ENCODE measurements at places on chromosomes 11 and 22.

DNA sequence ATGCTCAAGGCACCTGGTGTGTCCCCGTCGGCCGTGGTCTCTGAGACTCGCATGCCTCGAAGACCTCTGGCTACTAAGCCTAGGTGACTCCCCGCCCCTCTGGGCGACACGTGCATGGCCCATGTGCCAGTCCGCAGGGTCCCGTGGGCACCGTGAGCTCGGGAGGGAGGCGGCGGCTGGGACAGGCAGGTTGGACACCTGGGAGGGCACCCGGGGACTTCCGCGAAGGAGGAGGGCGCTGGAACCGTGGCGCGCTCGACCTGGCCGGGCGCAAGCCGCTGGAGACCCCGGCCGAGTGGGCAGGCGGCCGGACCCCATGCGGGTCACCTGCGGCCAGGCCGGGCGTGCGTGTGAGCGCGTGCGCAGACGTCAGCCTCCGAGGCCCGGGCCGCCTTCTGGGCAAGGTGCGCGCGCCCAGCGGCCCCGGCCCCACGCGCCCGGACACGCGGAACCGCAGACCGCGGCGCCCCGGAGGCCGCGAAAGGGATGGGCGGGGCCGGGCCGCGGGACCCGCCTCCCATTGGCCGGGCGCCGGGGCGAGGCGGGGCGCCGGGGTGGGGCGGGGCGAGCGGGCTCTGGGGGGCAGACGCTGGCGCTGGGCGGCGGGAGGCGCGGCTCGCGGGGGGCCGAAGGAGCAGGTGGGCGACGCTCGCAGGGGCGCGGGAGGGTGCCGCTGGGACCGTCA, 579 bp upstream of the RASD2 start:
- DNase-seq, result peak; percentile 21

DNA sequence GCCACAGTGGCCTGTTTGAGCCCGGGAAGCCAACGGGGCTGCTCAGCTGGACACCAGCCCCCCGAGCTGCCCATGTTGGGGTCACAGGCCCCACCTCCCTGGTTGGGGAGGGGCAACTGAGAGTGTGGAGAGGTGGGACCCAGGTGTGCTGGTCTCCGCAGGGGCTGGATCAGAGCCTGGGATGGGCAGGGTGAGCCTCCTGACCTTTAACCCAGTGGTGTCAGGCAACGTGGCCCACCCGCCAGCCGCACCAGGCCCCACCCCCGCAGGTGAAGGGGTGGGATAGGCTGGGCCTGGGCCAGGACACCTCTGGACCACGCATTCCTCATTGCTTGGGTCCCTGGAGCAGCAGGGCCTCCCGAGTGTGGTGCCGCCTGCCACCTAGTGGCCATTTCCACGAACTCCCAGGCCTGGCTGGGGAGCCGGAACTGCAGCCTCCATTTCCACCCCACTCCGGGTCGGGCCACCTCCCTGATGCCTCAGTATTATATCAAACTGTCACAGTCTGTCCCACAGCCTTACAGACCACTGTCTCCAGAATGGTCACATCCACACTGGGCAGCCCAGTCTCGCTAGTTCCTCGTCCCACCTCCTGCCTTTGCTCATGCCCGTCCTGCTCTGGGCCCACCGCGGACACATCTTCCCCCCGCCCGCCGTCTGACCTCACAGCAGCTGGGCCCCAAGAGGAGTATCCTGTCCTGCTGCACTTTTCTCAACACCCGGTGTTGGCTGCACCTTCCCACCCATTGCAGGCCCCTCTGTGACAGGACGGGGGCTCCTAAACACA, 13.3 kb upstream of the PPP6R3 start:
- DNase-seq, result peak; percentile 40

DNA sequence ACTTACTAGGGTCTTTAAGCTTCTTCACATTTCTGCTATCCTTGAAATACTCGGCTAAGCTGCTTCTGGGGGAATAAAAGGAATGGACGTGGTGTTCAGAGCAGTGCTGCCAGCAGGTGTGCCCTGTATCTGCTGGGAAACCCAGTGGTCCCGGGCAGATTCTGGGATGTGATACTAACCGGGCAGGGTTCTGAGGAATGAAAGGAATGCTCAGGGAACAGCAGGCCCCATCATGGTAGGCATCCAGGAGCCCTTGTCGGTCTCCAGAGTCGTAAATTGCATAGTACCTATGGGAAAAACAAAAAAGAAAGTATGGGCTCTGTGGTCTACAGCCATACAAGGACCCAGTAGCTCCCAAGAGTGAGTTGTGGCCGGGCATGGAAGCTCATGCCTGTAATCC, 4.5 kb upstream of the TMEM223 start:
- no peak for DNase-seq

- DNase-seq, result no peak
Observed at GRCh38 chr11:33471541-33471940, 214.4 kb downstream of the HIPK3 start.

GRCh38 chr11:83278351-83278750, 7.8 kb downstream of the CCDC90B start:
- DNase-seq, result no peak

- DNase-seq, result no peak
Observed at GRCh38 chr11:85955531-85955930, 100.3 kb downstream of the CCDC83 start.

DNA sequence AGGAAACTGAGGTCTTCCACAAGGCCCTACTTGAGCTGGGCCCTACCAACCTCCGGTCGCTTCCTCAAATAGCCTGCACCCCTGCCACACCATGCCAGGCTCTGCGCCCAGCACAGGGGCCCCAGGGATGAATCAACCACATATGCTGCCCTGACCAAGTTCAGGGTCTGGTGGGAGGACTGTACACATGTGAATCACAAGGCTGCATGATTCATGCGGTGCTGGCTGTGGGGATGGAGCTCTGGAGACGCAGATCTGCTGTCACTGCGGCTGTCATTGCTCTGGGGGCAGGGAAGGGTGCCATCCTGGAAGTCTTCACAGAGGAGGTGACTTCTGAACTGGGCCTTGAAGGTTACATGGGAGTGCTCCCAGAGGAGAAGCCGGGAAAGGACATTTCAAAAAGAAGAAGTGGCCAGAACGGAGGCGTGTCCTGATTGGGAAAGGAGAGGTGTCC, 21.5 kb downstream of the CYTH4 start:
- DNase-seq, result no peak

DNA sequence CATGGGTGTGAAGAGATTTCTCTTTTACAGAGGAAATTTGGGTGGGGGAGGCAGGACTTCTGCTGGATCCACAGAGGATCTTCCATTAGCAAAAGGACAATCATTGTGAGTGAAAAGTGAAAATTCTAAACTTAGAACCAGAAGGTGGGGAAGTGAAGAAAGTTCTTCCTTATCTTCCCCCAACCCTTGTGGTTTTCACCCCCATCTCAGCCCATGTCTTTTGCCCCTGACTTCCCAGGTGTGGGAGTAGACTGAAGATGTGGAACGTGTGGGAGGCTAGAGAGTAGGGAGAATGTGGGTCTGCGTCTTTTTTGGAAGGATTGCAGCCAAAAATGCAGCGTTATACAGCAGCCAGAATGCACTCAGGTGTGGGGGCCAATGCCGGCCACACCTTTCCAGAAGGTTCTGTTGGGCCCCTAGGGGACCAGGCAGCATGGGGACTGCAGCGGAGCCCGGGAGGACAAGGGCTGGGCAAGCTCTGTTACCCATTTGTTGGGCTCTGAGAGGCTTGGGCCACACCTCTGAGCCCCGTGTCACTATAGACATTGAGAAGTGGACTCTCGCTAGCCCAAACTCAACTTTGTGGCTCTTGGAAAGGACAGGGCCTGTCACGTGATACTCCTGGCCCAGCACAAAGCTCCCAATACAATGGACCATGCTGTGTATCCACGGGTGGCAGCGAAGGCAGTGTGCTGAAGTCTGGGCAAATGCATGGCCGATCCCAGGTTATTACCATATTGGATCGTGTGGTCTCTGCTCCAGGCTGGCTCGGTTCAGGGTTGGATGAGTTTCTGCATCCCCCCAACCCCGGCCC, 32.8 kb upstream of the LINC01488 start:
- DNase-seq, result no peak

- DNase-seq, result no peak
Observed at GRCh38 chr11:104522123-104522522, 358.2 kb upstream of the PDGFD start.

DNA sequence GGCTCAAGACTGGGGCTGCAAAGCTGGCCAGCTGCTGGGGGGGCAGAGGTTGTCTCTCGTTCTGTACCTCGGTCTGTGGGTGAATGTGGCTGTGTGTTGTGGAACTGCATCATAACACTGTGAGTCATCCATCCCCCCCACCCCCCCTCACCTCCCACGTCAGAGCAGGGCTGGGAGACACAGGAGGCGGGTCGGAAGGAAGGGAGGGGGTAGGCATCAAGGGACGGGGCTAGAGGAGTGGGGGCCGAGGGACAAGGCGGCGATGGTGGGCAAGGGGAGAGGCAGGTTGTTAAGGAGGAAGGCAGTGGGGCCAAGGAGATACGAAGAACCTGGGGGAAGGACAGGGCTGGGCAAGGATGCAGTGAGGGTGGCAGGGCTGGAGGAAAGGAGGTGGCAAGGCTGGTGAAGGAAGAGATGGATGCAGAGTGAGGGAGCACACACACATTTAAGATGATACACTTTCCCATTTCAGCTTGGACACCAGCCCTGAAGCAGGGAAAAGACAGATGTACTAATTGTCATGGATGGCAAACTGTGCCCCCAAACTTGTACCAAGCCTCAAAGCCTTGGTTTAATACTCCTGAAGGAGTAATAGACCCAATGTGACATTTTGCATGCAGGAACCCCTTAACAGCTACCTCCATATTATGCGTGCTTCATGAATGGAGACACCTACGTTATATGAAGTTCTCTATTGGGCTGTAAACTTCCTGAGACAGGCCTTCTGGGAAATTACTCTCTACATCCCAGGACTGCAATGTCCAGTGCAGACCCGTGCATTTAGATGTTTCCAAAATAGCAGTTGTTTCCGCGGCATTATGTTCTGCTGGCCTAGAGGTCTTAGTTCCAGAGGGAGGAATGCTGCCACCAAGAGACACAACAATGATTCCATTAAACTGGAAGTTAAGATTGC, at the start of gene YPEL4:
YPEL4 (minus strand) TSS at position 87 of the 913 bp plus-strand sequence. CDS start 2,805 bp downstream, outside the sequence.
- DNase-seq, result peak; percentile 4

- DNase-seq, result peak; percentile 65
Observed at GRCh38 chr11:11780858-11781257, 60.9 kb upstream of the USP47 start.

DNA sequence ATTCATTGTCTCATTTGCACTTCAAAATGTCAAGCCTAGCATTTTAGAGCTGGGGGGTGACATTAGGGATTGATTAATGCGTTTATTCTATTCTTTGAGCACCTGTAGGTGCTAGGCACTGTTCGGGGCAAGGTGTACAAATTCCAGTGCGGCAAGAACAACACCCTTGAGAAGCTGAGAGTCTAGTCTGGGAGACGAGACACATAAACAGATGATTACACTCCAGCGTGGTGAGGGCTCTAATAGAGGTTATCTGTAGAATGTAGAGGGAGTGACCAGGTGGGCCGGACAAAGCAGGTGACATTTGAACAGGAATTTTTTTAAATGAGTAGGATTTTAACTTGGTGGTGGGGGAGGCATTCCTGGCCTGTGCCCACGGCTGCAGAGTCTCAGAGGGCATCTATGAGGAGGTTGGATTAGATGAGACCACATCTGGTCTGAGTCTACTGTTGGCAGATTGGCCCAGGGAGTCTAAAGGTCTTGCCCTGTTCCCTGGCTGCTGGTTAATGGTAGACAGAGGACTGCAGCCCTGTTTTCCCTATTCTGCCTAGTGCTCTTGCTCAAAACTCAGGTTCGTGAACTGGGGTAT, 970 bp downstream of the CAT start:
- no peak for DNase-seq
